Kidney epithelial cell (primary cell): ENCODE measurements at places on chromosomes 3 and 15. TPM values are rescaled to one million over a fixed set of nuclear protein-coding genes. Genes with fewer than 3 reads are reported as not detected.

Gene LRRC15
- not detected in 2 replicates for total RNA-seq

DNA sequence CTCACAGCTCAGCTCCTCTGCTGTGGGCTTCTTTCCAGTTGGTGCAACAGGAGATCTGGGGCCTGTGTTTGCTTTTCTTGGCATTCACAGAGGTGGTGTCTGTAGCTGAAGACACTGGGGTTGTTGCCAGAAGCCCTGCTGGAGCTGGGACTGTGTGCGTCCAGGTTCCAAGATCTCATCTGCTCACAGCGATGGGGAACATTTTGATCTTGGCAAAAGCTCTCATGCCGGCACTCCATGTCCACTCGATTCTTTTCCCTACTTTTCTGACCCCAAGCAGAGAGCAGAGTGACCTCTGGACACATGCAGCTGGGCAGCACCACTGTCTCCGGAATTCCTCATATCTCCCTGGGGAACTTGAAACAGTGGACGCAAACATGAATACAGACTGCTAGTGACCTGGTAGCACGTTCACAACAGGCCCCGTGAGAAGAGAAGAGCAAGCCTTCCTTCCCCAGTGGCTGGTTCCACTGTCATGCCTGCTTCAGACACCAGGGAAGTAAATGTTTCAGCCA lies 36.1 kb upstream of the MECOM start:
- no peak for DNase-seq

DNA sequence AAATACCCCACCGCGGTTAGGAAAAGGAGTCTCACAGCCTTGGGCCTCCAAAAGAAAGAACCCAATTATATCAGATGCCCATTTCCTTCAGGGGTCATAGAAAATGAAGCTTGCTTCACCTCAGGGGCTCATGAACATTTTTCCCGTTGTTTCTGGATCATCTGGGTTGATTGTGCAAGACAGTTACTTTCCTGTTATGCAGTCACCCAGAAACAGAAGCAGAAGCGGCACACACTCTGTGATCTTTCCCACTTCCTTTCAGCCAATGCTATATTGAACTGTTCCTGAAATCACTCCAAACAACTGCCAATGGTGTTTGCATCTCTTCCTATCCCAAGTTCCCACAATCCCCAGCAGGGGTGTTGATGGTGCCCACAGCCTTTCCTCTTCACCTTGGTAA lies 295.6 kb upstream of the RASGRP1 start:
- no peak for DNase-seq

DNA sequence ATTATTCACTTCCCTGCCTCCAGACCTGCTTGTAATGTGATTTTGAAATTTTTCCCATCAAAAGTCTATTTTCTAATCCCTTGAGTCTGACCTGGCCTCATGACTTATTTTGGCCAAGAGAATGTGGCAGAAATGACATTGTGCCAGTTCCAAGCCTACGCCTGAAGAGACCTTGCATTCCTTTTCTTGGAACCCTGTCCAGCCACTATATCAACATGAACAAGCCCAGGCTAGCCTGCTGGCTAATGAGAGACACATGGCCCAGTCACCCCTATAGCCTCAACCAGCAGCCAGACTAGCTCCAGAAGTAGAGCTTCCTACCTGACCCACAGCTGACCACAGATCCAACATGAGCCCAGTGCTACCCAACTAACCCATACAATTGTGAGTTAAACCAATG lies 121.1 kb upstream of the ACP3 start:
- DNase-seq: no peak

DNA sequence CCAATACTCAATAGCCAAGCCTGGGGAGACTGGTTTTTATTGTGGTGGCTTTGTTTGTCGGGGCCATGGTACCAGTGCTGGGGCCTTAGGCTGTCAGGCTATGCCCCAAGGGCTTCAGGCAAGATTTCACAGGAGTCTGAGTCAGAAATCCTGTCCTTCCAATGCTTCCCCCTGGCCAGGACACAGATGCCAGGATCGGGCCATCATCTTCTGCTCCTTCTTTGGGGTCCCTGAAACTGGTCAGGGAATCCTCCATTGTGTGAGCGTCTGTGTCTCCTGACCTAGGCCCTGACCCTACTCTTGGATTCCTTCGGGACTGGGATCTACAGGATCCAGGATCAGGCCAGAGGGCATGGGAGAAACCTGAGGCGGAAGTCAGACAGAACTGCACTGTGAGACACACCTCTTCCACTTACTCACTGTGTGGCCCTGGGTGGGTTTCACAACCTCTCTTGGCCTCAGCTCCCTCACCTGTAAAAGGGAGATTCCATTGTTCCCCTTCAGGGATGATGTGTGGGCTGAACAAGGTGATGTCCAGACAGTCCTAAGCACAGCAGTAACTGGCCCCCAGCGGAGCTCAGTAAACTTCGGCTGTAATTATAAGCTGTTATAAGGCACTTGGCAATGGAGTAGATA lies 292.7 kb downstream of the UACA start:
- no peak for DNase-seq

DNA sequence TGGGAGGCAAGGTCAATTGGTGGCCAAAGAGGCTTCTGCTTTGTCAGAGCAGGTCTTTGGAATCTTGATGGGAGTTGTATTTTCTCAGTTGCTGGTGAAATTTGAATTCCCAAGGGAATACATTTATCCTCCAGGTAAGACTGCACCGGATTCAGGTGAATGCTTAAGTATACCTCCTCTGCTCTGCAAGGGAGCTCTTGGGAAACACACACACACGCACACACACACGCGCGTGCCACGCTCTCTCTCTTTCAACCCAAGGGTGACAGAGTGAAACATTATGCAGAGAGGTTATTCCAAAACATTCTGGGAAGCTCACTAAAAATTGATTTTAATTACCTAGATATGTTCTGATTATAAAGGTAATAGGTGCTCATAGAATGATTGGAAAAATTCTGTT lies 33.7 kb downstream of the ST6GAL1 start:
- DNase-seq: no peak

- DNase-seq: no peak
Observed at GRCh38 chr3:46750555-46751038, 32.9 kb upstream of the PRSS50 start.

DNA sequence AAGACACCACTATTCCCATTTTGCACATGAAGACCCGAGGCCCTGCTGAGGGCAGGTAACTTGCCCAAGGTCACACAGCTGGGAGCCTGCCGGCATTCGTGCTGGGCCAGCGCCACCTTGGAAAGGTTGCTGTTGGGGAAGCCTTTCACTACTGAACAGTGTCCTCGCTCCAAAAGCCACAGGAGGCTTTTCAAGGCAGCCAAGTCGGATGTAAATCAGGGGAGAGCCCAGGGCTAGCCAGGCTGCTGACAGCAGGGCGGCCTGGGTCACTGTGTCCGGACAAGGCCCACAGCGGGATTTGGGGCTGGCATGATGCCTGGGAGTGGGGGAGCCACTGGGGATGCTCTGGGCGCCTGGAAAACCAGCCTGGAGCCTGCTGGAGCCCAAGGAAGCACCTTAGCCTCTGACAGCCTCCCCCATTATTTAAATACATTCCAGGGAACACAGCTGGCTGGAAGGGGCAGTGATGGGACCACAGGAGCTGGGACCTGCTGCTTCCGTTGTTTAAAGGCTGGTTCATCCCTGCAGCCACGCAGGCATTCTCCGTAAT lies 10.5 kb downstream of the SLC6A6 start:
- no peak for DNase-seq

- no peak for DNase-seq
Observed at GRCh38 chr3:114417675-114418074, 123.8 kb downstream of the TIGIT start.

DNA sequence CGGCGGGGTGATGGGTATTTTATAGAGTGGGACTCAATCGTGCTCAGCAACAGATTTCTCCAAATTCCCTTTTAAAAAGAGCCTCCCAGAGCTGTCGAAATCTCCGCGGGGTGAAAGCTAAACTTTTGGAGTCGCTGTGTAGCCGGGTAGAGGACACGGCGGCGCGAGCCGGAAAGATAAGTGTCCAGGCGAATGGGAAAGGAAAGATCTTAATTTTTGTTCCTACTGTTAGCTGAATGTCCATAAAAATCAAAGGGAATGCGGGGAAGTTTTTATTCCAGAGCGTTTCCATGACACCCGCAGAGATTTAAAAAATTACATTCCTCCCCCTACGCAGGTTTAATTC lies 9.1 kb downstream of the EOMES start:
- DNase-seq: no peak

DNA sequence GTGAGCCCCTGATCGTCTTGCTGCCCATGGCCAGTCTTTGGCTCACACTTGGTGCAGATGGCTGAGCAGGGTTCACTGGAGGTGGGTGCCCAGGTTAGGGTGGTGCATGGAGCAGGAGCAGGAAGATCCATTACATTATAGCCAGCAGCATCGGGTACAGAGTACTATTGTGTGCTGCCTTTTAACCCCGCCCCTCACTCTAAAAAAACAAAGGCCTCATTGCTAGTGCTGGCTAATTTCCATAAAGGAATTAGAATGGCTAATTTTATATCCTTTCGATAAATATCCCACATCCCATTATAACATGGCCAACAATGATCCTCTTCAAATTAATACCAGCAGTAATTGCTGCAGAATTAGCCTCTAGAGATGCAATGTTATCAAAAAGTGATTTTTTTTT lies 45.8 kb upstream of the PPP4R2 start:
- no peak for DNase-seq

DNA sequence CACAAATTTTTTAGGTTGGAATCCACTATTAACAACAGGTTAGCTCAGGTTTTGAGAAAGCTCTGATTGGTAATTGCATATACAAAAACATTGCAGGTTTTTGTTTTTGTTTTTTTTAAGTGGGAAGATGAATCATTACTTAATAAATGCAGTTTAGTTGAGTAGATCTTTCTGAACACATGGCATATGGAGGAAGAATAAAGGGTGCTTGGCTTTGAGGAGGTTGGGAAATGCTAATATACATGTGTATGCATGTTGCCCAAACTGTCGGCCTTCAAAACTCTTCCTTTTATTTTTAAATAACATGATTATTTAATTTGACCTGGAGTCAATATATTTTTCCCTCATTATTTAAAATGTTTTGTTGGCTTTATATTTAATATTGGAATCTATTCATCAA lies 32.8 kb downstream of the ZBTB38 start:
- no peak for DNase-seq

Gene CSTA
- total RNA-seq: not detected in 2 replicates

Gene AP3B2
- 0.54 and 0.75 TPM in 2 replicates for total RNA-seq

Gene PSTPIP1
- 0.89 TPM in 1 of 2 replicates, not detected in the other for total RNA-seq

DNA sequence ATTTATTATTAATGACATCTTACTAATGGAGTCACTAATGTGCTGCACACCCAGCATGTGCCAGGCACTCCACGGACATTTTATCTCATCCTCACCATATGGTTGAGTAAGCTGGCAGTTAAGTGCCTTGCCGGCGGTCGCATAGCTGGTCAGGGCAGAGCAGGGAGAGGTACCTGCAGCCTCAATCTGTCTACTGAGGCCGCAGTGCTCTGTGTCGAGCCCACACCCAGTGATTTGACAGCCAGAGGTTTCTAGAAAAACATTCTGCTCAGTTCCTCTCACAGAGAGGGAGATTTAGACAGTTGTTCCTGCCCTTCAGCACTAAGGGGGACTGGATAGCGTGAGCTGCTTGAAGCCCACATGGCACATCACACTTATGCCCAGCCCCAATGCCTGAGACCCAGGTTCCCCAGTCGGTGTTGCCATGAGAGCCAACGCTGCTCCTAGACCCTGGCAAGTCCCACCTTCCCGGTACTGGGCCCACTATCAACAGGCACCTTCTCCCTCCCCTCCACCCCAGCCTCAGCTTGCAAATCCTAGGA lies 2.6 kb downstream of the LIPC start:
- DNase-seq: no peak

DNA sequence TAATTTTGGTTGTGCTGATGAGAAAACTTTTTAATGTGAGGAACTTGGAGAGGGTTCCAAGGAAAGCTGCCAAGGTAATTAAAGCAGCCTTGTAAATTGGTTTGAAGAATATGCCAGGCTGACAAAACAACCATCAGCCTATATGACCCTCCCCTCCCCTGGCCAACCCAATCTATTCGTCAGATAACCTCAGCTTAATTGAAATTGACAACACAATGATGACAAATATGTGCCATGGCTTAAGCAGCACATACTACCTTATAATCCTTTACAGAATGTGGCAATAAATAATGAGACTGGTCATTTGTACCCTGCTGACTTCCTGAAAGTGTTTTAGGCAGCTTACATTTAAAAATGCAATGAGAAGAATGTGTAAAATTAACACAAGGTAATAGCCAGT lies 118.2 kb downstream of the EFHB start:
- no peak for DNase-seq

GRCh38 chr3:11247362-11247761 lies 24.8 kb upstream of the ATG7 start:
- no peak for DNase-seq

DNA sequence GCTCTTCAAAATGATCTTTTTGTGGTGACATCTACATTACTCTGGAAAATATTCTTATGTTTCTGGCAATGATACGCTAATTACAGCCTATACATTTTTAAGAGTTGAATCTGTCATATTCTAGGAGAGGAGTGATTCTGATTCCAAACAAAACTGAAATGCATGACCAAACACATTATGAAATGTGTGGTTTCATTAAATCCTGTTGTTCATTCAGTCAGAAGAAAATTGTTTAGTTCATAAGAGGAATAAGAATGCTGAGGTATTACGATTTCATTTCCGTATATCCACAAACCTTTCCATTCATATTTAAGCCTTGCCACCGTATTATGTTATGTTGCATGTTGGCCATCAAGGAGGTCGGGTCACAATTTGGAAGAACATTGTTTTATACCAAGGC lies 345.1 kb downstream of the FEZF2 start:
- no peak for DNase-seq

Gene PFKFB4
- 22.4 and 24.1 TPM in 2 replicates for total RNA-seq

Gene SH3GL3
- 0.75 and 1.0 TPM in 2 replicates for total RNA-seq

- DNase-seq: no peak
Observed at GRCh38 chr15:95990833-95991232, 339.7 kb upstream of the NR2F2 start.

- DNase-seq: no peak
Observed at GRCh38 chr3:4496087-4496452, 2.9 kb downstream of the ITPR1 start.

Gene DCBLD2
- total RNA-seq: 553 and 624 TPM in 2 replicates

DNA sequence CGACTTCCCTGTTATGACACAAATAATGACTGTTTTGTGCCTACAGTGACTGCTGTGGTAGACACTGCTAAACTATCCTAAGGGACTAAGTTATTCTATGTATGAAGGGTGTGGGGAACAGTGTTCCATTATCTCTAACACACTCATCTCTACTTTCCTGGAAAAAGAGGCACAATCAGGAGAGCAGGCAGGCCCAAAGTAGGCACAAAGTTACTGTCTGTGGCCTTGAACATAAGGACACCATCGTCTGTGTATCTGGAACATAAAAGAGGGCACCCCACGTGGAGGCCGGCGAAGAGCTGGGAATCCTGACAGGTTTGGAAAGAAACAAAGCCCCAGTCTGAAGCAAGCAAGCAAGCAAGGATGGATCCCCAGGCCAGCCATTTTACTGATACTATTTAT lies 1.5 kb downstream of the ABCC5 start:
- DNase-seq: no peak

Gene ATP10A
- total RNA-seq: 7.6 and 8.0 TPM in 2 replicates

GRCh38 chr15:34070003-34070402 lies 31.0 kb upstream of the AVEN start:
- no peak for DNase-seq

- DNase-seq: no peak
Observed at GRCh38 chr3:126523745-126524428, at the start of gene CHST13. Gene CHST13 (plus strand): TSS chr3:126524155. CDS start chr3:126524333, 178 bp downstream.

GRCh38 chr3:151386056-151386455 lies 1.5 kb upstream of the P2RY12 start:
- DNase-seq: no peak

GRCh38 chr3:184029443-184029842 lies 2.1 kb upstream of the HTR3D start:
- no peak for DNase-seq

- DNase-seq: no peak
Observed at GRCh38 chr3:40524222-40524567, 565 bp upstream of the ZNF621 start.

Gene RASL12
- total RNA-seq: 0.92 TPM in 1 of 2 replicates, not detected in the other

Gene FETUB
- not detected in 2 replicates for total RNA-seq
